NCI-H526 treated with DMSO at 0.1 percent for 48 hours (cell line): ENCODE measurements at places on chromosomes 12 and 14.

GRCh38 chr12:100733817-100734593 is 60.6 kb upstream of the ANO4 start:
- peak; percentile 20 for DNase-seq

GRCh38 chr12:49703647-49704137 is 3.5 kb downstream of the FMNL3 start:
- DNase-seq: no peak

- no peak for DNase-seq
Observed at GRCh38 chr14:104194016-104194415, 55.6 kb downstream of the KIF26A start.

DNA sequence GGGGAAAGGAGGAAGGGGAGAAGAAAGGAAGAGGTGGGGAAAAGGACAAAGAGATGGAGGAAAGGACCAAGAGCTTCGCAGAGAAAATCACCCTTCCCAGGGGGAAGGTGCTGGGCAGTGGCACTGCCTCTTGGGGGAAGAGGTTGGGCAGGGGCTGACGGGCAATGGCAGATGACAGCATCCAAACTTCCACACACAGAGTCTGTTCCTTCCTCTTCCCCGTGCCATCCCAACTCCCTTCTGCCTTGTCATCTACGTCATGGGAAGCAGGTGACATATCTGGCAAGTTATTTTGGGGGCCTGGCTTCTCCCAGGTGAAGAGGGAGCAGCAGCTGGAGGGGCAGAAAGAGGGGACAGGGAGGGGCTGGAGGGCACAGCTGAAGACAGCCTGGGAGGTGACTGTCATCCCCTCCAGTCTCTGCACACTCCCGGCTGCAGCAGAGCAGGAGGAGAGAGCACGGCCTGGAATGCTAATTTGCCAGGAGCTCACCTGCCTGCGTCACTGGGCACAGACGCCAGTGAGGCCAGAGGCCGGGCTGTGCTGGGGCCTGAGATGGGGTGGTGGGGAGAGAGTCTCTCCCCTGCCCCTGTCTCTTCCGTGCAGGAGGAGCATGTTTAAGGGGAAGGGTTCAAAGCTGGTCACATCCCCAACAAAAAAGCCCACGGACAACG is 43.9 kb upstream of the IQSEC3 start:
- no peak for DNase-seq

DNA sequence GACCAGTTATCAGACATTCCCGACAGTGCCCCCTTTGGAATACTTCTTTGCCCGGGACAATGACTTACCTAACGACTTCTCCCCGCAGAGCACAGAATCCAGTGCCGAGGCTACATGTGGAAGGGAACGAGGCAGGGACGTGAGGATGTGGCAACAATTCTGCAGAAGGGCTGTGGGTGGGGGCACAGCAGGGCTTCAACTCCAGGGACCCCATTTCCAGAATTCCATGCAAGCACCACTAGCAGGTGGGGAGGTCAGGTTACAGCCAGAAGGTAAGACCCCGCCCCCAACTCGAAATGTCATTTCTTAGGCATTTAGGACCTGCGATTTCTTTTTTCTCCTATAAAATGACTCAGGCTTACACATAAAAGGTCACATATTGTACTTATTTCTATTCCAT is 207.9 kb downstream of the TMEM132C start:
- DNase-seq: no peak

DNA sequence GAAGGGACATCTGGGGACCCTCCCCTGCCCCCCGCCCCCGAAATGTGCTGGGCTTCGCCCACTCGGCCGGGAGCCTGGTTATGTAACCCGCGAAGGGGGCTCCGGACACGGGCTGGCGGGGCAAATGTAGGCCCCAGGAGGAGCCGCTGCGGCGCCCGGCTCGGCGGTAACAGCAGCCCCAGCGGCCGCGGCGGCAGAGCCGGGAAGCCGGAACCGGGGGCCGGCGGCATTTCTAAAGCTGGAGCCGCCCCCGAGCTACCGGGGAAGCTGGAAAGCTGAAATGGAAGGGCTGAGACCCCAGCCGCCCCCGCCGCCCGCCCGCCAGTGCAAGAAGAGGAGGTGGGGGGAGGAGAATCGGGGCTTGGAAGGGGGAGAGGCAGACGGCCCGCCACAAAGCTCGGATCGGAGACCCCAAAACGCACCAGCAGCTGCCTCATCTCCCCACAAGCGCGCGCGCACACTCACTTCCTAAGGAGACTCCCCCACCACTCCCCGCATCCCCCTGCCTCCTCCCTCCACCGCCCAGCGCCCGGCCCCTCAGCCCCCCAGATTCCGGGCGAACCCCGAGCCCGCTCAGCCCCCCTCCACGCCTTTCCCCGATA is 1.5 kb downstream of the KDM2B start:
- DNase-seq: no peak

- no peak for DNase-seq
Observed at GRCh38 chr14:78951602-78952001, 781.4 kb downstream of the NRXN3 start.

GRCh38 chr14:26867171-26867757 is 269.4 kb upstream of the NOVA1 start:
- DNase-seq: no peak

DNA sequence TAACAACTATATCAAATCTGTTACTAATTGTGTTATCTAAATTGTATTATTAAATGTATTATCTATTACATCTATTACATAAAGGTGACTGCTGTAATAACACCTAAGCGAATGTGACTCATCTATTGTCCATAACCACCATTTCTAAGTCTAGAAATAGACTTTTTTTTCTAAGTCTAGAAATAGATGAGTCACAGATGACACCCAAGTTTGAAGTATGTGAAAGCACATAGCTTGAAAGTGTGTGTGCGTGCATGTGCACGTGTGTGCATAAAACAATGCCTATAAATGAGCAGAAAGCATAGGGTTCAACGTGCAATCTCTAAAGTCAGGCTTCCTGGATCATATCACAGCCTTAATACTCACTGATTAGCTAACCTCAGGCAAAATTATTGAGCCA is 451.3 kb upstream of the USP15 start:
- no peak for DNase-seq

DNA sequence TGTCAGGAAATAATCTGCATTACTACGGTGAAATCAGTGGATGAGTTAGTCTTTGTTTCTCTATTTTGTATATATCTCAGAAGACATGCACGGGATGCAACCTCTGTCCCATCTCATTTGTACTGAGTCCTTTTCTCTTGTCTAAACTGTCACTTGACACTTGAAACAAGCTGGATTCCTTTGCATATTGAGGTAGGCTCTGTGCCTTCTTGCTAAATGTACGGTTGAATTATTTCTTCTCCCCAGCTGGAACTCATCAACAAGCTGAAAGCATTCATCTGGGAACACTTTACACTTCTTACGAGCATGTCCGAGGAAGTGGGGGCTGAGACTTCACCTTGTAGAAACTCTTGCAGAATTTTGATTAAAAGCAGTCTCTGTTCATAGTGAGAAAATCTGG is 119.5 kb downstream of the VEZT start:
- no peak for DNase-seq

- no peak for DNase-seq
Observed at GRCh38 chr12:3035815-3036702, 41.1 kb upstream of the TSPAN9 start.

GRCh38 chr12:77122236-77122635 is 56.9 kb upstream of the E2F7 start:
- no peak for DNase-seq

DNA sequence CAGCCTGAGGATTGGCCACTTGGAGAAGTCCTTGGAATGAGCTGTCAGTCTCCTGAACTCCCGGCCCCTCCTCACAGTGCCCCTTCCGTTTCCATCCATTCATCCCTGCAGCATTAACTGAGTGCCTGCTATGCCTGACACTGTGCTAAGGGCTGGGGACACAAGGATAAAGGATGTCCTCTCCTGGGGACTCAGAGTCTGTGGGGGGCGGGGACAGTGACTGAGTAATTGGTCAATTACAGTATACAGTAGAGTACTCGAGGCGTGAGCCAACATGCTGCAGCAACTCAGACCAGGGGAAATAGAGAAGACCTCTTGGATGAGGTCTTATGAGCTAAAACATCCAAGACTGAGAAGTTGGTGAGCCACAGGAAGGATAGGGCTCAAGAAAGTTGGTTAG is 43.4 kb upstream of the PWP1 start:
- no peak for DNase-seq

- no peak for DNase-seq
Observed at GRCh38 chr12:96103067-96103644, 67.8 kb upstream of the LTA4H start.

DNA sequence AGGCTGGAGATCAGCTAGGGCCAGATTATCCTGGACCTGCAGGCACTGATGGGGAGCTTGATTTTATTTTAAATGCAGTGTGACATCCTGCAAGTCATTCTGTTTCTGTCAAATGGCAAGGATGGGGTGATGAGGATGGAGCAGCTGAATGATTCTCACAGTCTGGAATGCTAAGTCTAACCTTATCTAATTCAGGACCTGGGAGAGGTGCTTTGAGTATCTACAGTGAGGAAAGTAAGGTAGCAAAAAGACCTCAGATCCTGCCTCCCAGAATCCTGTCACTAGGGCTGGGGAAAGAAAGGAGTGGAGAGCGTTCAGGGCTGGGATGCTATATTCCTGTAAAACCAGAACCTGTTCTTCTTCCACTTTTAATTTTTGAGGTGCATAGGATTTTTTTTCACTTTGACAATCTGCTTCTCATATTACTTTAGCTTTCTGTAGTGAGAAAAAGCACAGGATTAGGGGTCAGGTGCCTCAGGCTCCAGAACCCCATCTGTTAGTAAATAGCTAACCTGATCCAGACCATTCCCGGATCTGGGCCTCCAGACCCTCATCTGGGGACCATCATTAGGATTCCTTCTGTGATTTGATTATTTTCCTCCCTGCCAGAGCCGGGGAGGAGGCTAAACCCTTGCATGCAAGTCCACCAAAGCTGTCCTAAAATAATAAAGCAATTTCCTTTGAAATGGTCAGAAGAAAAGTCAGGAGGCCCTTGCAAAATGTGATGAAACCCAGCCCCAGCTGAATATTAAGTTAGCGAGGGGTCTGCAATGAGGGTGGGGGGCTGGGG is 54.7 kb downstream of the ASCL1 start:
- DNase-seq: no peak

DNA sequence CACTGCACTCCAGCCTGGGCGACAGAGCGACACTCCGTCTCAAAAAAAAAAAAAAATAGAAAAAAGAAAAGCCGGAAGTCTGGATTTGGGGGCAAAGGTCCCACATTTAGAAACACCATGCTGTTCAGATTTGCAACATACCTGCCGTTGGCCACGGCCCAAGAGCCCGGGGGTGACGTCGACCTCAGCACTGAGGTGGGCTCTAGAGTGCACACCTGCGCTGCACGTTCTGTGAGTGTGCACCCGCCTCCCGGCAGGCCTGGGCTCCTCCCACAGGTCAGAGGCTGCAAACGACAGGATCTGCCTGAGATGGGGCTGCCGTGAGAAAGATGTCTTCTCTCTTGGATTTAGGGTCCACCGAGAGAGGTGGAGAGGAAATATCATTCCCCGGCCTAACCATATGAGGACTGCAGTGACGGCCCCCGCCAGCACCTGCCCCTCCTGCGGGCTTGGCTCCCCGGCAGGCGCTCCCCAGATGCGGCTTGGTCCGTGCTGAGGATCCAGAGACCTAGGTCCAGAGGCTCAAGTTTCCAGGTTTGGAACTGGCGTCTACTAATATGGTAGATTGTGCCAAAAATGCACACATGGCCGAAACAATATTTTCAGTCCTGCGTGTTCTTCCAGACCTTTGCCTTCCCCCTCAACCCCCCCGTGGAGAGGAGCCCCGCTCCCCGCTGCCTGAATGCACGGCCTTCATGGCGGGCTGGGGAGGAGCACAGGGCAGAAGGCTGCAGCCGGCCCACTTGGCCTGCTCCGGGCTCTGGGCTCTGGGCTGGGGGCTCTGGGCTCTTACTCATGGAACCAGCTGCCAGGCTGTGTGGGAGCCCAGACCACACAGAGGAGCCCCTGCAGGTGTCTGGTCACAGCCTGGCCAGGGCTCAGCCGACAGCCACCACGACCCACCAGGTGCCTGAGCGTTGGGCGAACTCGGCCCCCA is 58.8 kb upstream of the FBRSL1 start:
- DNase-seq: no peak

DNA sequence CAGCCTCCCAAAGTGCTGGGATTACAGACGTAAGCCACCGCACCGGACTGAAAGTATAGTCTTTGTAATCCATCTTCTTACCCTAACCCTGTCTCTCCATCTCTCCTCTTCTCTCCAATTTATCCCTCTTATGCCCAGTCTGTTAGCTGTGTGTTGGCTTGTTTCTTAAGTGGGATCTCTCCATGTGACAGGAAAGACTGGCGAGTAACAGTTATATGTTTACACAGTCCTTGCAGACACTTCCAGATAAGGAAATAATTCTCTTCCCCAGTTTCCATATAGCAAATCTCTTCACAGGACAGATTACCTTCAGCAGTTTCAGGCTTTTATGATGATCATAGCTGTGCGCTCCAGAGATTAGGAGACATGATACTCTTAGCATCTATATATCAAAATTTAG is 16.0 kb upstream of the DIP2B start:
- no peak for DNase-seq

DNA sequence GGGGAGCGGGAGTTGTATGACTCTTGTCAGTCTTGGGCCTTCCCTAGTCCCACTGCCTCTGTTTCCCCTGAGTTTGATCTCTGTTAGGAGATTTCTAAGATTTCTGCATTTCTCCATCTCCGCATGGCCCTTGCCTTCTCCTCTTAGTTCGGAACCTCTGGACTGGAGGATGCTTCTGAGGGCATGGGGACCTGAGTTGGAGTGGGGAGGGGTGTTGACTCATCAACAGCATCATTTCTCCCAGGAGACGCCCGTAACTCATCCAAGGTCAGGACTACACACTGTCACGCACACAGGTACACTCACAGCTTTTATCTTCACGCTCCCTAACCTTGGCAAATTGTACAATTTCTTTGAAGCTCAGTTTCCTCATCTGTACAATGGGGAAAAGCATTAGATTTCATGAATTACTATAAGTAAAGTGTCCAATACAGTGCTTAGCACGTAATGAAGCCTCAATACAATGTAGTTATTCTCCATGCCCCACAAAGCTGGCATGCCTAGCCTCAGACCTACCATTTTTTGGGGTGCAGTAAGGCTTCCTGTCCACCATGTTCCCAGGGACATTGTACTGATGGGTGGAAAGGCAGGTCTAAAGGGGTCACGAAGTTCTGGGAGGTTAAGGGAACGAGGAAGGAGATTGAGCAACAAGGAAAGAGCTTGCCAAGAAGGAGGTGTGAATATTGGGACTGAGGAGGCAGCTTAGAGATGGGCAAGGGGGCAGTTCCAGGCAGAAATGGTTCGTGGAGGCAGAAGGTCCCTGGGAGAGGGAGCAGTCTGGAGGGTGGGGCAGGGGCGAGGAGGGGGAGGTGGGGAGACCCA is 600 bp upstream of the LAG3 start:
- DNase-seq: no peak
